ENCODE measurements at places on chromosomes 13 and 19.

- DNase-seq = no peak
Observed at GRCh38 chr13:44414716-44415115, 41.1 kb downstream of the SERP2 start.

DNA sequence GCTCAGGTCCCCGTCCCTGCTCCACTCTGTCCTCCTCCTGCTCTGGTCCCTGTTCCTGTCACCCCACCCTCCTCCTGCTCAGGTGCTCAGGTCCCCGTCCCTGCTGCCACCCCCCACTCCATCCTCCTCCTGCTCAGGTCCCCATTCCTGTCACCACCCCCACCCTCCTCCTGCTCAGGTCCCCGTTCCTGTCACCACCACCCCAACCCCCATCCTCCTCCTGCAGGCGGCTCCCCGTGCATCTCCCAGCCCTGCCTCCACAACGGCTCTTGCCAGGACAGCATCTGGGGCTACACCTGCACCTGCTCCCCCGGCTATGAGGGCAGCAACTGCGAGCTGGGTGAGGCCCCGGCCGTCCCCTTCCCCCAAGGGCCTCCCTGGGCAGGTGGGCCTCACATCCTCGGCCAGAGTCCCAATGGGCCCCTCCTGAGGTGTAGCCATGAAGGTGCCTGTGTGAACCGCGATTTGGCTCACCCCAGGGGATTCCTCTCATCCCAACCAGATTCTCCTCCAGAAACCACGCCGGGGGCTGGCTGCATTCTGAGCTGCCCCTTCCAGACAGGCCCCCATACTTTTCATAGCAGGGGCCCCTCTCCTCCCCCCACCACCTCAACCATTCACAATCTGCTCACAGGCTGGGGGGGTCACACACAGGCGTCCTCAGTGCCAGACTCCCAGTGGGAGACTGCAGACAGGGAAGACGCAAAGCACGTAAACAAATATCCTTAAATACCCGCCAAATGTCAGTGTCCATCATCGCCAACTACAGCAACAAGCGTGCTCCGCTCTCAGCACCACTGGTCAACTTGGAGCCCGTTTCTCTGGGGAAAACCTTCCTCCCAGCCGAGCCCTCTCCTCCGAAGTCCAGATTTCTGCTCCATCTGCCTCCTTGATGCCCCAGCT lies 4.6 kb downstream of the PROZ start:
- no peak for DNase-seq

DNA sequence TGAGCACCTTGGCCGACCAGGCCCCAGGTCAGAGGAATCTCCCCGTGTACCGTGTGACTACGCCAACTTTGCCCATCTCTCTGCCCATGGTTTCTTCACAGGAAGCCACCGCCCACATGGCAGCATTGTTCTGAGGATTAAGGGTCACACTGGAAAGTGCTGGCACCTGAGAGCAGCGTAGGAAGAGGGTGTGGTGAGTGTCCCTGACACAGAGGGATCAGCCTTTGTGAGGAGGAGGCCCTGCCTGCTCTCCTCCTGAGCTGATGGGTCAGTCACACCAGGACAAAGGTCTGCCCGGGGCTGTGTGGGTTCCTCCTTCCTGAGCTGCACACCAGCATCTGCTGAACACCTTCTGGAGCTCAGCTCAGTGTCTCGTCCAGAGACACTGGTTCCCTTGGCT lies 32.2 kb upstream of the SLC15A1 start:
- no peak for DNase-seq

GRCh38 chr13:72255908-72256307 lies 388.9 kb upstream of the DACH1 start:
- peak; percentile 37 for DNase-seq

- peak; percentile 98 for DNase-seq
Observed at GRCh38 chr13:23671897-23672296, 101.7 kb downstream of the TNFRSF19 start.

GRCh38 chr13:79776531-79777295 lies 295.8 kb downstream of the NDFIP2 start:
- peak; percentile 35 for DNase-seq

GRCh38 chr19:47203254-47203653 lies 27.7 kb downstream of the BBC3 start:
- DNase-seq = no peak

DNA sequence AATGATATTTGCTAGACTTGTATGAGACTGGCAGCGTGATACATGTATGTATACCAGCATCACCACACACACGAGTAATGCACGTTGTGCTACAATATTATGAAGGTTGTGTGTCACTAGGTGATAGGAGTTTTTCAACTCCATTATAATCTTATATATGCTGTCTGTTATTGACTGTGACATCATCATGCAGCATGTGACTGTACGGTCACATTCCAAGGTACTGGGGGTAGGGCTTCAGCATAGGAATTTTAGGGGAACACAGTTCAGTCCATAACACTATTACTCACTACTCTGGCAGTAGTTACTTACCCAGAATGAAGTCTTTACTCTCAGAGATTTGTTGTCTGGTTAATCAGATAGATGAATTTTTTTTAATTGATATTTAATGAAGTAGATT lies 91.1 kb downstream of the CDK8 start:
- DNase-seq = peak; percentile 7

DNA sequence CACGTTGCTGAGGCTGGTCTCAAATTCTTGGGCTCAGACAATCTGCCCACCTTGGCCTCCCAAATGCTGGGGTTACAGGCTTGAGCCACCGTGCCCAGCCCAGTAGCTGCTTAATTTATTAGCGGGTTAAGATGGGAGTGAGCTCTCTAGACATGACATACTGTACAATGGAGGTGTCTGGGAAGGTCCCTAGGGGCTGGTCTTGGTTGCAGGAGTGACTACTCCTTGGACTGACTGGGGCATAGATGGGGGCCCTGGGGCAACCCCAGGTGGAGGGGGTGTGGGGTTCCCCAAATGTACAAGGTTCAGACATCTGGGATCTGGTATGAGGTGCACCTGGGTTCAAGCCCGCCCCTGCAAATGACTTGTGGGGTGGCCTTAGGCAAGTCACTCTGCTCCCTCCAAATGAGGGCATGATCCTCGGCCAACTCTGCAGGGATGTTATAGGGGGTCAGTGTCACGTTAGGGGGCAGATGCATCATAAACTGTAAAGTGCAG lies 12.8 kb downstream of the CIB3 start:
- DNase-seq = no peak

DNA sequence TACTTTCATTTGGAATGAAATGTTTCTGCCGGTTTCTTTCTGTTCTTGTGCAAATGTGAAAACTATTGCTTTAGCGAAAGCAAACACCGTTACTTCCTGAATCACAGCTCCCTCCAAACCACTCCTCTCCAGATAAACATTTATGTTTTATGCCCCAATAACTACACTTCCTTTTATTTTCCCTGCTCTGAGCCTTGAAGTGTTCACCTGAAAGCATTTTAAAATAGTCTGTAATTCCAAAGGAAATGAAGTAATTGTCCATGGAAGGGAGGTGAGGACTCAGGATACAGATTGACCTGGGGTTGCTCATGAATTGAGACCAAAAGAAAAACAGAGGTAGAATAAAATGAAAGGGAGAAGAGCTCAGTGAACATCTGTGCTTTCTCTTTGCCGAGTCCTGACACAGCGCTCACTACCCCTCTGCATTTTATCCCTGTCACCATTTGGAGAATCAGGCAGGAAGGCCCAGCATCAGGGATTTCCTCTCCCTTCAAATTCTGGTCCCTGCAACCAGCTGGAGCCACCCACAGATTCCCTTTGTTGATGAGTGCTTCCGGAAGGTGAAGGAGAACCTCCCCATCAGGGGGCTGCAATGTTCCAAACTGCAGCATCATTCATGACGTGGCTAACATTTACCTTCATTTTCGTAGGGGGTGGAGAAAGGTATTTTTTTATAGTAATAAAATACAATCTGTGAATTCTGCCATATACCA lies 171.9 kb downstream of the ITGBL1 start:
- DNase-seq = peak; percentile 37

DNA sequence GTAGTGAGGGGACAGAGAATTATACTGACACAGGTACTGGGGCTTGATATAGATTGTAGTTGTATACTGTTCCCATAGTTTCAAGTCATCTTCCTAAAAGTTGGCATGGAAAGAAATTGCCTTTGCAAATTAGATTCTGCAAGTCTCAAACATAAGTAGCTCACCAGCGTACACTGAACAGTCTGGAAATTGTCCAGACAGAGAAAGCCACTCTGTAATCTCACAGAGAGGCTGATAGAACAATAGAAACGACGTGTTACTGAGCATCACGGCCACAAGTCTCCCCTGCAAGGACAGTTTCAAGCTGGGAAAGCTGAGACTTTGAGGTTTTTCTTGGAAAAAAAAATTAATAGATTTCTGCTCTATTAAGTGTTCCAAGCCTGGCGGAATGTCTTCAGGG lies 228.6 kb downstream of the DNAJC15 start:
- no peak for DNase-seq

- DNase-seq = peak; percentile 99
Observed at GRCh38 chr19:8355631-8356402, 8.1 kb upstream of the ANGPTL4 start.

GRCh38 chr19:4012092-4012974 lies 4.8 kb downstream of the PIAS4 start:
- no peak for DNase-seq

GRCh38 chr13:20927596-20928257 lies 25.2 kb upstream of the XPO4 start:
- DNase-seq = no peak

DNA sequence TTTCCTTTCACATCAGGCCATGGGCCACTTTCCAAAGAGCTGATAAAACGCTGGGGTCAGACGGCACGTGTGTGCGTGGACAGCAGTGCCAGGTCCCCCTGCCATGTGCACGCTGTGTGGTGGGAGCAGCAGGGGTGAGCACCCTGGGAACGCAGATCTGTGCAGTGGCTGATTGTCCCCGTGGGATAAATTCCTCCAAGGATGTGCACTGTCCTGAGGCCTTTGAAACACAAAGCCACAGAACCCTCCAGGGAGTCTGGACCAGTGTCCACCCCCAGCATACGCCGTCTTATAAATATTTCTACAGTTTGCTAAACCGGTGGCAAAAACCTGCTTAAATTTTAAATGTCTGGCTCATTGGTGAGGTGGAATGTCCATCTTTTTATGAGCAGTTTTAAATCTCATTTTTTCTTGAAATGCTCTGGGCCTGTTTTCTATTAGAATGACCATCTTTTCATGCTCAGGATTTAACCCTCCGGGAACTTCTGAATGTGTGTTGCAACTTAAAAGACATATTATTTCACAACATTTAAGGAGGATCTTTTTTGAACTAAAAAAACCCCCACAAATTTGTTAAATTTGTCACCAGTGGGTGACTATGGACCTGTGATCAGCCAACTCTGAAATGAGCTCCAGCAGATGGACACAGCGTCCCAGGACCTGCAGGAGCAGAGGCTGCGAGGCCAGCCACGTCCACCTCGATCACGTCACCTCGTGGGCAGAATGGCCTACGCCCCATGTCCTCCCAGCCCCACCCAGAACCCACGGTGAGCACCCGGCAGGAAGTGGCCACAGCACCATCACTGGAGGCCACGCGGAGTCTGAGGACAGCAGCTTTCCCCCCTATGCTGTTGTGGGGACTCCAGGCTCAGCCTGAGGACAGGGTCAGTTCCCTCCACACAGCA lies 68.6 kb downstream of the RASA3 start:
- peak; percentile 71 for DNase-seq

All from amniotic epithelial cell (primary cell).